ENCODE measurements at places on chromosomes 11 and 22.

- peak; percentile 80 for DNase-seq
Measured at GRCh38 chr11:49377978-49378377, 169.6 kb upstream of the FOLH1 start.

- peak; percentile 62 for DNase-seq
Measured at GRCh38 chr11:113474362-113475159, 637 bp downstream of the DRD2 start.

GRCh38 chr11:58992489-58992888, 53.2 kb downstream of the GLYATL1 start:
- DNase-seq = no peak

GRCh38 chr11:72189455-72190250, 2.3 kb upstream of the FOLR1 start:
- DNase-seq = no peak

Data from SK-MEL-5 (cell line).